Amniotic epithelial cell (primary cell): ENCODE measurements at places on chromosomes 3 and 15.

DNA sequence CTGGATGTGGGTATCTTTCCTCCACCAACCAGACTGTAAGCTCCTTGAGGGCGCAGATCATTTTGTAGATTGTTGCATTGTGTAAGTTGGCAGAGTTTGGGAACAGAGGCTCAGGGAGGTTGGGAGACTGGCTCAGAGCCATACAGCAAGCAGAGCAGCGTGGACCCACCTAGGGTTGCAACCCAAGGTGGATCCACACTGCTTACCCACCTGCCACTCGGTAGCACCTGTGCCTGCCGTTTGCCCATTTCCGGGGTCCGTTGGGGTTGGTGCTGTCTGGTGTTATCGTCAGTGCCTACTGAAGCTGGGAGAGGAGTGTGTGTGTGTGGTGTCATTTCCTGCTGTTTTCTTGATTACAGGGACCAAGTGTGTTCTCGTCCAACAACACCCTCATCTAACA lies 19.0 kb downstream of the SMAD6 start:
- DNase-seq = no peak

GRCh38 chr3:162171970-162172369 lies 675.4 kb downstream of the OTOL1 start:
- DNase-seq = no peak

- peak; percentile 52 for DNase-seq
These were observed 54.7 kb upstream of the CNOT10 start for GRCh38 chr3:32630266-32630665.

DNA sequence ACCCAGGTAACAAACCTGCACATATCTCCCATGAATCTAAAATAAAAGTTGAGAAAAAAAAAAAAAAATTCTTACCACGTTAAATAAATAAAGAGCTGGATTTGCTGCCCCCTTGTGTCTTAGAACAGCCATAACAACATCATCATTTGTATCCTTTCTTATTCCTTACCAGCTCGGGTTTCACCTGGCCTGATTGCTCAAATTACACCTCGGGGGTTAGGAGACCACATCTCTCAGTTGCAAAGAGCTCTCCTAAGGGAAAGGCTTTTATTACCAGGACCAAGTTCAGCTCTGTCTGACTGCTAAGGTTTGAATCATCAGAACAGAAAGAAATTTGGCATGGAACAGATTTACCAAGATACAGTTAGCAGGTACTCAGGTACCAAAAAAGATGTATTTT lies 25.8 kb upstream of the RPL39L start:
- DNase-seq = peak; percentile 42

- no peak for DNase-seq
These were observed 2.2 kb downstream of the SATB1 start for GRCh38 chr3:18422972-18423371.

GRCh38 chr3:150913133-150913922 lies 8.1 kb upstream of the MINDY4B start:
- DNase-seq = peak; percentile 34

GRCh38 chr3:101311676-101312075 lies 8.7 kb downstream of the IMPG2 start:
- DNase-seq = peak; percentile 1

DNA sequence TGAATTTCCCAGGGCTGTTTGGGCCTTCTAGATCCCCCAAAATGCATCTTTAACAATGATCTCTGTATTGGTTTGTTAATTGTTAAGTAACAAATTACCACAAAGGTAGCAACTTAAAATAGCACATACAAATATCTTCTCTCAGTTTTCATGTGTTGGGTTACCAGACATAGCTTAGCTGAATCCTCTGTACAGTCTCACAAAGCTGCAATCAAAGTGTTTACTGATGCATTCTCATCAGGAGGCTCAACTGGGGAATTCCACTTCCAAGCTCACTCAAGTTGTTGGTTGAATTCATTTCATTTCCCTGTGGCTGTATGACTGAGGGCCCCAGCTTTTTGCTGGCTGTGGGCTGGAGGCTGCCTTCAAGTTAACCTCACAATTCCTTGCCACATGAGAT lies 297.6 kb downstream of the RPLP1 start:
- DNase-seq = no peak

GRCh38 chr3:18249126-18249525 lies 176.0 kb downstream of the SATB1 start:
- no peak for DNase-seq

- DNase-seq = no peak
These were observed 46.1 kb downstream of the GPR176 start for GRCh38 chr15:39873978-39874377.

DNA sequence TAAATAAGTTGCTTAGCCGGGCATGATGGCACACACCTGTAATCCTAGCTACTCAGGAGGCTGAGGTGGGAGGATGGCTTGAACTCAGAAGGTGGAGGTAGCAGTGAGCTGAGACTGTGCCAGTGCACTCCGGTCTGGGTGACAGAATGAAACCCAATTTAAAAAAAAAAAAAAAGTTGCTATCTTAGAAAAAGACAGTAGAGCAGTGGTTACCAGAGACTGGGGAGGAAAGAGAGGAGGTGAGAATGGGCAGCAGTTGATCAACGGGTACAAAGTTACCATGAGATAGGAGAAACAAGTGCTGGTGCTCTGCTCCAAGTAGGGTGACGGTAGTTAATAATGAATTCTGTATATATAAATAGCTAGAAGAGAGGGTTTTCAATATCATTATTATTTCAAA lies 821 bp upstream of the CCR2 start:
- DNase-seq = no peak

GRCh38 chr3:58433400-58434167 lies at the start of gene PDHB:
TSS of gene PDHB (minus strand) at chr3:58433832. CDS start at chr3:58433809, 23 bp downstream.
- DNase-seq = peak; percentile 79

- no peak for DNase-seq
These were observed at the start of gene STRIT1 for GRCh38 chr3:155293516-155293915. TSS of gene STRIT1 (minus strand) at chr3:155293683.

DNA sequence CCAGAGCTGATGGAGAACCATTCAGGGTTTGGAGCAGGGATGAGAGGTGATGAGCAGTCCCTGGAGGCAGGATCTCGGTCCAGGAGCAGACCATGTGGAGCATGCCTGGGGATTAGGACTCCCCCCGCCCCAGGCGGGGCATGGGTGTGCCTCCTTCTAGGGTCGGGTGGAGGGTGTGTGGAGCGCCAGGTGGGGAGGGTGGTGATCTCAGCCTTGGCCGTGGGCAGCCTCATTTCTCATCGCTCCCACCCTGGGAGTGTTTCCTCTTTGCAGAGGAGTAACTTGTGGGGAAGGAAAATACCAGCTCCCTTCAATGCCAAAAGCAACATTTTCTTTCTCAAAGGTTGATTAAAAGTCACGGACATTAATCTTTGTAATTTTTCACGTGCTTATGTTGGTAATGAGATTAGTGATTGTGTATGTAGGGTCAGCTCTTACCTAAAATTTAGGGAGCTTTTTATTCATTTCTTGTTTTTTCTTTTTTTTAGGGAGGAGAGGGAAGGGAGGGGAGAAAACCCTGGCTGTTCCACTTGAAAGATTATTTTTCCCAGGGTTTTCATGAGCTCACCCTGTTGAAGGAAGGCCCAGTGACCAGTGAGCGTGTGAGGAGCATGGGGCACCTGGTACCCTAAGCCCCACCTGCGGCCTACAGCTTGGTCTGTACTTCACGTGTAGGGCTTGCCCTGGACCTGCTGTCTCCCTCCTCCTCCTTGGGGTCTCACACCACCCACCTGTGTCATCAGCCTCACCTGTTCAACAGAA lies 11.0 kb downstream of the FBLN2 start:
- DNase-seq = peak; percentile 62

- no peak for DNase-seq
These were observed 1713.6 kb downstream of the SI start for GRCh38 chr3:163364717-163365116.

- DNase-seq = peak; percentile 64
These were observed 202.4 kb upstream of the GADL1 start for GRCh38 chr3:31096661-31097395.

GRCh38 chr15:77179541-77179998 lies 108.7 kb upstream of the TSPAN3 start:
- peak; percentile 73 for DNase-seq

DNA sequence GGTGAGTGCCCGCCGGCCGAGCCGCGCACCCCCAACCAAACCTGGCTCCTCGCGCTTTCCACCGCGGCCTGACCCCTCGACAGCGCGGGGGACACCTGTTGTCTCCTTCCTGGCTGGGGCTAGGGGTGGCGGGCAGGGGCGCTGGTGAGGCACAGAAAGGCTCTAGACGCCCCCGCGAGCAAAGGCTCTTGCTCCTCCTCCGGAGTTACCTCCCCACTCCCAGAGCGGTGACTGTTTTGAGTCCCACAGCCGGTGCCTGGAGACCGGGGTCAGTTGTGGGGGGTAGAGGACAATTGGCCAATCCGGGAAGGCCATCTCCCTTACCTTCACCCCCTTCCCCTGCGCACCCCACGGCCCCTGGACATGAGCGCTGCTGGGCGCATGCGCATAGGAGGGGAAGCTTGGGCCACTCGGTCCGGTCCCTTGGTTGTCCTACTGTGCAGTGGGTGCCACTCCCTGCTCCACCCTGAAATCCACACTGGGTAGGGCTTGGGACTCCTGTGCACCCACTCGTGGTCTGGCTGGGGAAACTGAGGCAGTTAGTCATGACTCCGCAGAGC lies 554 bp downstream of the CHST13 start:
- no peak for DNase-seq

GRCh38 chr3:143849854-143850549 lies 1.7 kb upstream of the SLC9A9 start:
- peak; percentile 84 for DNase-seq

DNA sequence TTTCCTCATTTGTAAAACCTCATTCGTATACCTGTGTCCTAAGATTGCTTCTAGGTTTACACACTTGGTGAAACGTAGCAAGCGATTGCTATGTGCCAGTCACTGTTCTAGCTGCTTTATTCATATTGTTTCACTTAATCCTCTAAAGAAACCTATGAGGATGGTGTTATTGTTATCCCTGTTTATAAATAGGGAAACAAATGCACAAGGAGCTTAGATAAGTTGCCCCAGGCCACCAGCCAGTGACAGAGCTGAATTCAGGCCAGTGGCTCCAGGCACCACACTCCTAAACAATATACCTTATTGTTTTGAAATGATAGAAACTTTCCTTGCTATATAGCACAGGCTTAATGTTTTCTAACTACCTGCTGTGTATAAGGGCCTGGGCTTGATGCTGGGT lies 44.0 kb downstream of the LPP start:
- DNase-seq = no peak

- no peak for DNase-seq
These were observed 357.1 kb downstream of the ZPLD1 start for GRCh38 chr3:102791641-102792589.

DNA sequence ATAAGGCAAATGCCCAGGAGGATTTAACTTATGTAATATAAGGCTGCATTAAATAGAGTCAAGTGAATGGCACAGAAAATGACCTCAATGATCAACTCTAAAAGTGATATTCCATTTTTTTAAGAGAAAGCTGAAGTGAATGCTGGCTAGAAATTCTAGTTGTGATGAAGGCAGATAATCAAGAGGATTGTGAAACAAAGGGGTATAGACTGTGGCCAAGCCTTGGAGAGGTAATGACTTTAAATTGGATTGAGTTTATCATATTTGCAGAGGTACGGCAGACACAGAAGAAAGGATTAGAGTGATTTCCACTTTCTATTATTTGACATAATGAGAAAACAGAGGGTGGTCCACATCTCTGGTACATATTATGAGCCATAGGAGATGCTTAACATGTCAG lies 269.2 kb downstream of the MECOM start:
- DNase-seq = no peak

- no peak for DNase-seq
These were observed 268.9 kb upstream of the LYSMD4 start for GRCh38 chr15:100002086-100002620.

DNA sequence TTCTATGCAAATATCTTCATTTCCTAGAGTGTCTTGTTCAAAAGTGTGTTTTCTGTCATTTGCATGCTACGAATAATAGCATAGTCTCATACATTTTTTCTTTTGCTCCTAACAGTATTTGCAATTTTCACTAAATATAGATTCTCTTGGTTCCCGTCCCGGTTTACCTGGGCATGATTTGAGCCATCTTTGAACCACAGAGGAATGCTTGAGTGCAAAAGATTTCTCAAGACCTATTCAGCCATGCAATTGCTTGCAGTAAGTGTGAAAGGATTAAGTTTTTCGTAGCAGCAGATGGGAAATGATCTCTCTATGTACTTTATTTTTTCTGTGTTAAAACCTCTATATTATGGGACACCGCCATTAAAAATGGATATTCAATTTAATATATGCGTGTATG lies 733.0 kb downstream of the ZPLD1 start:
- no peak for DNase-seq

DNA sequence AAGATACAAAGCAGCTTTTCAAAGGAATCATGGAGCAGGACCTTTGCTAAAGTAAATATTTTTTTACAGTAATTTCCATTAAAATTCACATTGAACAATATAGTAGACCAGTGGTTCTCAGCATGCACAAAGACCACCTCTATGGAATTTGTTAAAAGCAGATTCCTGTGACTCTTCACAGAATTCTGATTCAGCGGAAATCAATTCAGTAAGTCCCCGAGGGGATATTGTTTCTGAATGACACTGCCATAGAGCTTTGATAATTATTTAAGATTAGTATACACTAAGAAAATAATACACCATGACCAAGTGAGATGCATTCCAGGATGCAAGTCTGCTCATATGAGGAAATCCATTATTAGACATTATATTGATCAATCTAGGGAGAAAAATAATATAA lies 161.9 kb upstream of the TNIK start:
- no peak for DNase-seq

GRCh38 chr3:54835701-54836100 lies 92.2 kb downstream of the LRTM1 start:
- DNase-seq = no peak

DNA sequence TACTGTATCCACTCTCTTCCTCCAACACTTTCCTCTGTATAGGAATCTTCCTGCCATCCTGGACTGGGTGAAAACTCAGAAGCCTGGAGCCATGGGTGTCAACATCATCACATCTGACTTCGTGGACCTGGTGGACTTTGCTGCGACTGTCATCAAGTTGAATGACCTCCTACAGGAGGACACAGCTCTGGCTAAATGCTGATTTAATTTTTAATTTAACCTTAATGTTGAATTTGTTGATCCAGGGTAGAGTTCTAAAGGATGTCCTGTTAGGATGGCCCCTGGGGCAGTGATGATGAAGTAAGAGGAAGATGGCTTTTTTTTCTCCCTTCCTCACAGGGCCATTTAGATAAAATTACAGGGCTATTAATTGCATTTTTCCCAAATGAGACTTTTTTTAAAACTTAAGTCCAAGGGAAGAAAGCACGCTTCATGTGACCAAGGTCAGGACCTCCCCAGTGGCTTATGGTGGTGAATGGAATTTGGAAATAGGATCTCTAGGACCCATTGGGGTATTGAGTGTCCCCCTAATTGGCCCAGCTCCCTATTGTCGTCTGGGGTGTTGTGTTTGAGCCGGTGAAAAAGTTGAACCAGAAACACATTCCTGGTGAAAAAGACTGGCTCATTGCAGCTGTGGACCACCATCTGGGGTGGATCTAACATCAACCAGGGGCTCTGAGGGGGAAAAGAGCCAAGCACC lies 125.7 kb upstream of the ZBED2 start:
- DNase-seq = no peak

DNA sequence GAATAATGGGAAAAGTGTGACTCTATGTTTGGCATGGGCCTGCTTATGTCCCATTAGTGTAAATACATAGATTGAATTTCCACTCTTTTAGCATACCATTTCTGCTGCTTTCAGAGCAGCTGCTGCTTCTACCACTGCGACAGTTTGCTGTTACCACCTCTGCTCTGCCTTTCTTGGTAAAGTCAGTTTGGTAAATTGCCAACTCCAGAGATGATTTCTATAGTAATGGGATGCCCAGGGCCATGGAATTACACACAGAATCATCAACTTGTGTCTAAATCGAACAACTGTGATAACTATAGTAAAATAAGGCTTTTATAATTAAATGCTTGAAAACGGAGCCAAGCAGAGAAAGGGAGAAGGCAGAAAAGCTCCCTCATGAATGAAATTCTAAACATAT lies 168.4 kb upstream of the VEPH1 start:
- DNase-seq = no peak
